ENCODE measurements at places on chromosomes 3 and 15.
A peak's percentile ranks its signal among the peaks of the same experiment; 100 is the strongest.

GRCh38 chr3:126517986-126518778 is 609 bp upstream of the UROC1 start:
- no peak for DNase-seq

GRCh38 chr3:137348936-137349335 is 391.2 kb downstream of the IL20RB start:
- DNase-seq = no peak

GRCh38 chr15:79310612-79310984 is 314 bp upstream of the TMED3 start:
- no peak for DNase-seq

DNA sequence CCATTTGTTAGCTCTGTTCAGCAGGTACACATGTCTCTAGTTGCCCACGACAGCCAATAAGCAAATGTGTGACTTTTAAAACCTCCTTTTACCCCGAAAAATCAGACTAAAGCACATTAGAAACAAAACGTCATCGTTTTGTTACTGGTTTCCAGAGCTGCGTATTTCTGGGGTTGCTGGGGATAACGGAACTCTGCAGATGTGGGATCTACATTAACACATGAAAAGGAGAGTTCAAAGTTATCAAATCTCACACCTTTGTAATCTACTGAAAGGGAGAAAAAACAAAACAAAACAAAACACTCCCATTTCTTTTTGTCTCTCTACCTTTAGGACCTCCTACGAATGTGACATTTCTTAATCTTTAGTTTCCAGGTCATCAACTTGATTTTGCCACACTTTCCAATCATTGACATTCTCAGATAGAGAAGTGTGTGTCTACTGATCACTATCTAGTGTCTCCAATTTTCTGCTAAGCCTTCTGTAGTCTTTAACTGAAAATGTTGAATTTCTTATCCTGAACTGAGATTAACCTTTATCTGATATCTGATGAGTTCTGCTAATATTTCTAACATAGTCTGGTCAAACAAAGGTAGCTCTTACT is 93.0 kb upstream of the TSPAN3 start:
- DNase-seq = no peak

DNA sequence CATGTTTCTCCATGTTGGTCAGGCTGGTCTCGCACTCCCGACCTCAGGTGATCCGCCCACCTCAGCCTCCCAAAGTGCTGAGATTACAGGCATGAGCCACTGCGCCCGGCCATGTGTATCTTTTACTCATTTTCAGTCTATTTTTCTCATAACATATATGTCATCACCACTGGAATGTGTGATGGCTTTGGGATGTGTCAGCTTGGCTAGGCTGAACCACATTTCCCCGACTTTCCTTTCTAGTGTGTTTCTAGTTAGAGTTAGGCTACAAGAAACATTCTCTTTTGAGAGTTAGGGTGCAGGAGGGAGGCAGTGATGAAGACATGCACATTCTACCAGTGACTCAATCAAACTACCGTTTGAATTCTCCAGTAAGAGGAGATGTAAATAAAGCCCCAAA is 444.9 kb upstream of the THBS1 start:
- DNase-seq = no peak

DNA sequence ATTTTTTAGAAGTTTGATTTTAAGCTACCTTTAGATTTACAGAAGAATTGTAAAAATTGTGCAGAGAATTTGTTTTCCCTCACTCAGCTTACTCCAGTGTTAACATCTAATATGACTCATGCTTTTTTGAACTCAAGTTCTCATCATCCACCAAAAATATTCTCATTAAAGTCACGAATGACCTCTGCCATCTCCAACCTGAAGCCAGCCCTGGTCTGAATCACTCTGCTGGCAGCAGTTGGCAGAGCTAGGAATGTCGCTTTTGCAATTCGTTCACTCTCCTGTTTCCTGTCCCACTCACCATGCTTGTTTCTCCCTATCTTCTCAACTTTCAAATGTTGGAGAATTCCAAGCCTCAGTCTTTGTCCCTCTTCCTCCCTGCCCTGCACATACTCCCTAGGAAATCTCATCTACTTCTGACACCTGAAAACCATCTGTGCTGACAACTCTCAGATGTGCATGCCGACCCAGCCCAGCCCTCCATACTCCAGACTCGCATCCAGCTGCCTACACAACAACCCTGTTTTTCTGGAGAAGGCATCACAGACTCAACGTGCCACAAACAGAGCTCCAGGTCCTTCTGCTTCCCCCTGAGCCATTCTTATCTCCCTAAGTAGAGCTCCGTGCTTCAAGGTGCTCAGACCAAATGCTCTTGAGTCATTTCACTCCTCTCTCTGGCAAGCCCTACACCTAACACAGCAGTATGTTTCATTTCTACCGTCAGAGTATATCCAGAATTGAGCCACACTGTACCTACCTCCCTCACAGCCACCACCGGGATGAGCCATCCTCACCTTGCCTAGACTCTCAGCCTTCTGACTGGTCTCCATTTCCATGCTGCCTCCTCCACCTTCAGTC is 24.9 kb downstream of the PRR23E start:
- no peak for DNase-seq

DNA sequence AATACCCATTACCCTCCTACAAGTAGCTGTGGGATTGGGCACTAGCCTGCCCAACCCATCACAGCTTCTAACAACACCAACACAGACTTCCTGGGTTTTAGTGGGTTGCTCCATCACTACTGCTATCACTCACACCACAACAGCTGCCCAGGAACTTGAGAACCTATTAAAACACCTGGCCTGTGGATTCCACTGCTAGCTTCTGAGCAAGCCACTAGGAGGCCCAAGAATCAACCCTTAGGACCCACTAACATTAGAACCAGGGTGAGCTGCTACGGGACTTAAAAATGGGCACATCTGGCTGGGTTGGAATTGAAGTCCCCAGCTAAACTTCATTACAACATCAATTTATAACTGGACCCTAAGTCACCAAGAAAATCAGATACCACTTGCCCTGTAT is 113.2 kb upstream of the TP63 start:
- no peak for DNase-seq

DNA sequence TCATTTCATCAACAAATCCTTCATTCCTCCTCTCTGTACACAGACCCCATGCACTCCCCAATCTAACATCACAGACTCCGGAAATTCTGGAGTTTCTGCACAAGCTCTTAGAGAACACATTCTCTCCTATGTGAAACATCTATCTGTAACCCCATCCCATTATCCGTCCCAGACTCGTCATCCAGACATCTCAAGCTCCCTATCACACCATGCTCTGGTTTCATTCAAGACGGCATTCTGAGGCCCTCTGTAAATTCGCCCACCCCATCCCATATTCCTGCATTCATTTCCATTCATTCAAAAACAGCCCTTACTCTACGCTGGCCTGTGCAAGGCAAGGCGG is 575 bp downstream of the LEO1 start:
- no peak for DNase-seq

GRCh38 chr3:177141899-177142646 is 55.2 kb downstream of the TBL1XR1 start:
- DNase-seq = no peak

- peak; percentile 37 for DNase-seq
These were observed 562 bp downstream of the NEO1 start for GRCh38 chr15:73052653-73053397.

DNA sequence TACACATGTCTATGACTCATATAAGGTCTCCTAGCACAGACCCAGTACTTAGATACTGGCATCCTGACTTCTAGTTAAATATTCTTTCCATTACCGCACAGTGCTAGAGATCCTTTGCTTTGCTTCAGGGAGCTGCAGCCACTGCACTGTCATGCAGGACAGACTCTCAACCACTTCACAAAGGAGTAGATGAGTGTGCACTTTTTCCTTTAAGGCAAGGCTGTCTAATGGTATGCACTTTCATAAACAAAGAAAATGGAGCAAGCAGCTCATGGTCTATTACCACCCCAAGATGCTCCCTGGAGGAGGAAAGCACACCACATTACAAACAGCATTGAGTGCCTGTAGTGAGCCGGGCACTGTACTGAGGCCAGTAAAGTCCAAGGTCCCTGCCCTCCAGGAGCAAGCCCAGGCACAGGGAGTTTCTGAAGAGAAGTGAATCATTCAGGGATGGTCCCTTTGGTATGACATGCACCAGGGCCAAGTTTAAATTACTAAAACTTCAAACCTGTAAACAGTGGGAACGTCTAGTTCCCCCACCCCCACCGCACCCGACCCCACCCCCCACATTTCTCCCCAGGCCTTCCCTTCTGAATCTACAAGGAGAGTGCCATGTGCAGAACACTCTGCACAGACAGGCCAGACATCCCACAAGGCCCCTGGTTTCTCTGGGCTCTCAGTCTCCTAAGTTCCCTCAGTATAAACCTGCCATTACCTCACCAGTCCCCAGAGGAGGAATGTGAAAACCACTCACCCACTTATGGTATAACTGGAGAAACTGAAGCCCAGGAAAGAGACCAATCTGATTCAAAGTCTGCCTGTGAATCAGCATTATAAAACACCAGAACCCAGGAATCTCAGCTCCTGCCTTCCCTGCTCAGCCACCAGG is 107.8 kb upstream of the BCL6 start:
- DNase-seq = no peak

DNA sequence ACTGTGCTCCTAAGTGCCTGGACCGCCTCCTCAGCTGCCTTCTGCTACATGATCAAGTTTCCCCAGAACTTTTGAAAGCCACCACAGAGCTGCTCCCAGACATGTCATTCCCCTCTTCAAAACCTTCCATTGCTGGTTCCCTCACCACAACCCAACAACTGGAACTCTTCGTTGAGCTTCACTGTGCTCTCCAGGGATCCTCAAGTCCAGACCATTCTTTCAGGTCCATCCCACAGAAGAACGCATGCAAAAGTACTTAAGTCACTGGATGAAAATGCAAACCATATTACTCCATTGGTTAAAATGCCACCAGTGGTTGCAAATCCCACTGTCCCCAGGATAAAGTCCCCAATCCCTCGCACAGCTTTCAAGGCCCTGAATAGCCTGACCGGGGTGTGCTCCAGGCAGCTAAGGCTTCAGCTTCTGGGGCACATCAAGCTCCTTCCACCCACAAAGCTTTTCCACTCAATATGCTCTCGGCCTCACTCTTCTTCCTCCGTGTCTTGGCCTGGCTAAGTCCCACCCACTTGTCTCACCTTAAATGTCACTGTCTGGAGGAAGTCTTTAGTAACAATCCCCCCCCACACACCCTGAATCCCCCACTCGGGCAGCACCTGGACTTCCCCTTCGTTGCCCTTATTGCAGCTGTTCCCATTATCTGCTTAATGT is 84.8 kb downstream of the XXYLT1 start:
- peak; percentile 12 for DNase-seq

GRCh38 chr3:157042226-157042625 is 117.7 kb downstream of the CCNL1 start:
- no peak for DNase-seq

- DNase-seq = no peak
These were observed 181.2 kb downstream of the NECTIN3 start for GRCh38 chr3:111252779-111253178.

- DNase-seq = no peak
These were observed 39.2 kb upstream of the MAPKBP1 start for GRCh38 chr15:41735046-41735445.

GRCh38 chr3:12302564-12302963 is 13.7 kb downstream of the PPARG start:
- no peak for DNase-seq

DNA sequence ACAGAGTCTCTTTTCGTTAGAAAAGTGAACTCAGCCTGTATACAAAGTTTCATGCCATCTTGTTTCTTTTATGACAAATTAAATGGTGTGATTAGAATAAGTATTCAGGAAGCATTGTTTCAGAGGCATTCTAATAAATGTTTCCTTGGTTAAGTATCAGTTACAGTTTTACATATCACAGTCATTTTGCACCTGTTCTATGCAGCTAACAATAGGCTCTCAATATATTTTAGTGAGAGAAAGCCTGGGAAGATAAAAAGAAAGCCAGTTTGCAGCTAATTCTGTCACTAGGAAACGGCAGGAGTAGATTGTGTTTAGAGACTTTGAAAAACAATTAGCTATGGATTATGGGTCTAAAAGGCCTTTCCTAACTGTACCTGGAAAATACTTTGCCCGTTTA is 252.8 kb downstream of the ZIC1 start:
- DNase-seq = no peak

- DNase-seq = no peak
These were observed 36.0 kb upstream of the PEX5L start for GRCh38 chr3:180072786-180073185.

GRCh38 chr3:4589475-4590097 is 96.4 kb downstream of the ITPR1 start:
- DNase-seq = no peak

GRCh38 chr3:57025237-57025636 is 35.2 kb upstream of the SPATA12 start:
- DNase-seq = no peak

DNA sequence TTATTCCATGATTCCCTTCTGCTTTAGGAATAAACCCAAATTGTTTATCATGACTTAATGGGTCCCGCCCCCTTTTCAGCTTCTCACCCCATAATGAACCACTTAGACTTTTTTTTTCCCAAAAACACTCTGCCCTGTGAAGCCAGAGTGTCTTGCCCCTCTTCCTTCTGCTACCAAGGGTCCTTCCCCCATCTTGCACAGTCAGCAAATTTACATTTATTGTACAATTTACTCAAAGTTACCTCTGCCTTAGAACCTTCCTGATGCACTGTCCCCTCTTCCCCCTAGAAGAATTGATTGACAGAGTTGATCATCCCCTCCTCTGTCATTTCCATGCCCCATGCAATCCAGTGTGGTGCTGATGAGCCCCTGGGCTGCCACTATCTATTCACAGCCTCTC is 101.5 kb upstream of the PPP2R3A start:
- no peak for DNase-seq

DNA sequence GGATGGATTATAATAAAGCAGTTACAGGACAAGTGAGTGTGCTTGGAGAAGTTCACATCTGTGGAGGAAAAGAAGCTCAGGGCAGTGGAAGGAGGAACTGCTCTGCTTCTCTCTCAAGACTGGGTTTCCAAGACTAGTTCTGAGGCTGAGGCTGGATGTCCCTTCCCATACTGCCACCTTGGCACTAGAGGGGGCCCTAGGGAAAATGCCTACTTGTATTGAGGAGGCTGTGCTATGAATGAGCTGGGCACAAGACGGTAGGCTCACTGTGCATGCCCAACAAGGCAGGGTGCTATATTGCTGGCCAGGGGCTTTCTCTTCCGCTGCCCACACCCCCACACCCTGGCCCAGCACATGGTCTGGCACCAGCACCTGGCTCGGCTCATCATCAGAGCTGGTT is 65.2 kb downstream of the SLCO2A1 start:
- DNase-seq = no peak

DNA sequence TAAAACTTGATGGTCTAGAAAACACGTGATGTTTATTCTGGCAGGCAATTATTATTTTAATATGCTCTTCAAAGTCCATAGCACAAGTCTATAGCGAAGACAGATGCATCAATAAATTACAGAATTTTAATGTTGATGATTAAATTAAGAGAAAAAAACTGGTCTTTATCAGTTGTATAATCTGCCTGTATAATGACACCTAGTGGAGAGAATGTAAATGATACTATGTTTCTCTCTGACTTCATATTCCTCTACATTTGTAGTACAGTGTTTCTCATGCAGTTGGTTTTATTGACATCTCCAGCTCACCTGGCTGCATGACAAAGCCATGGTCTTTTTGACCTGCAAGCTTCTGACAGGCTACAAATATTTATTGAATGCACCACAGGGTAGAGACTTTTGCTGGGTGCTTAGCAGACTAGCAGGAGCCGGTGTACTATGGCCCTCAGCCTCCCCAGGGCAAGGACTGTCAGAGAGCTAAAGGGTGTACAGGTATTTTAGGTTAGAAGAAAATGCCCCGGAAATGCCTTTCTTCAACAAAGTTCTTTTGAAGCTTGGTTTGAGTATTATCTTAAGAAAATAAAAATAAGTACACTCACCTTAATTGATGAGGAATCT is 289.9 kb downstream of the GAP43 start:
- DNase-seq = no peak

GRCh38 chr15:33131552-33132232 is 62.8 kb downstream of the FMN1 start:
- DNase-seq = no peak
